NCI-H187 (cell line): ENCODE measurements at places on chromosomes 1 and 21.
A peak's percentile ranks its signal among the peaks of the same experiment; 100 is the strongest.

- no peak for DNase-seq
Measured at GRCh38 chr1:86706018-86706635, 1.8 kb downstream of the SH3GLB1 start.

DNA sequence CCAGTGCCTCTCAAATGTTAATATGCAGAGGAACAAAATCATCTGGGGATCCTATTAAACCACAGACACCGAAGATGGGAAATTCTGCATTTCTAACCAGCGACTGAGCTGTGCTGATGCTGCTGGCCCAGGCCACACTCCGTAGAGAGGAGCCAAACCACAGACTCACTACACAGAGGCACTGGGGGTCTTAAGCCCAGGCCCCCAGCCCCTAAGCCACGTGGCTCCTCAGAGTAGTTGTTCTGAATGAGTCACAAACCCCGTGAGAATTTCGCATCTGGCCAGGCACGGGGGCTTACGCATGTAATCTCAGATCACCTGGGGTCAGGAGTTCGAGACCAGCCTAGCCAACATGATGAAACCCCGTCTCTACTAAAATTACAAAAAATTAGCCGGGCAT lies 2.8 kb upstream of the CELA2A start:
- DNase-seq, result no peak

- DNase-seq, result no peak
Measured at GRCh38 chr1:108199201-108199691, 897 bp downstream of the SLC25A24 start.

- DNase-seq, result no peak
Measured at GRCh38 chr1:32249831-32250525, 1.1 kb upstream of the LCK start.

DNA sequence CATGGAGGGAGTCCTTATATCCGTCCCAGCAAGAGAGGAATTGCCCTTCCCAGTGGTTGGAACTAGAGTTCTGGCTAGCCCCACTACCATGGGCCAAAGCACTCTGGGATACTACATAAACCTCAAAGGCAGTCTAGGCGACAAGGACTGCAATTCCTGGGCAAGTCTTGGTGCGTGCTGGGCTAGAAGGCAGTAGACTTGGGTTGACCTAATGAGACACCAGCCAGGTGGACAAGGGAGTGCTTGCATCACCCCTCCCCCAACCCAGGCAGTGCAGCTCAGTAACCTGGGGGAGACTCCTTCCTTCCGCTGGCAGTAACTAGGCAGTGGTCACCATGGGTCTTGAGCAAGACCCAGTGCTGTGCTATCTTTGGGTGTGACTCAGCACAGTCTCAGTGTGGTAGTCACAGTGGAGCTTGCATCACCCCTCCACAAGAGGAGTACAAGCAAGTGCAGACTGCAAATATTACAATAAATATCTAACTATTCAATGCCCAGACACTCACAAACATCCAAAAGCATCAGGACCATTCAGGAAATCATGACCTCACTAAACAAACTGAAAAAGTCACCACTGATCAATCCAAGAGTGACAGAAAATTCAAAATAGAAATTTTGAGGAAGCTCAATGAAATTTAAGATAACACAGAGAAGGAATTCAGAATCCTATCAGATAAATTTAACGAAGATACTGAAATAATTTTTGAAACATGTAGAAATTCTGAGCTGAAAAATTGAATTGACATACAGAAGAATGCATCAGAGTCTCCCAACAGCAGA lies 84.7 kb upstream of the LYPLAL1 start:
- DNase-seq, result no peak

DNA sequence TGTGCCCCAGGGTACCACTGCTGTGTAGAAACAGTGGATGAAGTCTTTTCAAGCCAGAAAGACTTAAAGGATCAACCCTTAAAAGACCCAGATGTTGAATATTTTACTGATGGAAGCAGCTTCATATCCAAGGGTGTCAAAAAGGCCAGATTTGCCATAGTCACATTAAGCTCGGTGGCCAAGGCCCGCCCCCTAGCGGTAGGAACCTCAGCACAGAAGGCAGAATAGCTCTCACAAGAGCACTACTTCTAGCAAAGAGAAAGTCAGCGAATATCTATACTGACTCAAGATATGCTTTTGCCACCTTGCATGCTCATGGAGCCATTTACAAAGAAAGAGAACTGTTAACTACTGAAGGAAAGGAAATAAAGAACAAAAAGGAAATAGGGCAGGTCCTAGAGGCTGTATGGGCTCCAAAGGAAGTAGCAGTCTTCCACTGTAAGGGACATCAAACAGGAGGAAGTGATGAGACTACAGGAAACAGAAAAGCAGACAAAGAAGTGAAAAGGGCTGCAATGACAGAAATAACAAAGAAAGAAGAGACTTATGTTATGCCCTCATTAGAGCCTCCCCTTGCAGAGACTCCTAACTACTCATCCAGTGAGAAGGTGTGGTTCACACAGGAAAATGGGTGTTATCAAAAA lies 90.5 kb downstream of the LIPI start:
- DNase-seq, result peak; percentile 13

- no peak for DNase-seq
Measured at GRCh38 chr1:204524986-204525385, 8.8 kb downstream of the MDM4 start.

DNA sequence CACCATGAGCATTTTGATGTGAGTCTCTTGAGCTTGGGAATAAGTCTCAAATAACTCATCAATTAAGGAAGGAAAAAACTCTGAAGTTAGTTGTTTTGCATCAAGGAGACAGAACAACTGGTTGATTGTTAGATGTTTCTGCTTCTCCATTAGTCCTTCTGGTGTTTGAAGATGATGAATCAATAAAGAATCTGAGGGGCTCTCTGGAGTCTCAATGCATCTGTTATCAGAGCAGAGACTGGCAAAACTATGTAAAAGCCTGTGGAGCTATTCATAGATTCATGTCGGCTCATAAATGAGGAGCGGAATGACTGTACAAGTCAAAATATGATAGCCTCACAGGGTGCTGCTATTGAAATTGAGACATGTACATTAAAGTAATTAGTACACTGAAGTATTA lies 73.3 kb upstream of the ZC3H11B start:
- DNase-seq, result no peak

- DNase-seq, result no peak
Measured at GRCh38 chr1:186435336-186435735, 25.6 kb downstream of the PDC start.

DNA sequence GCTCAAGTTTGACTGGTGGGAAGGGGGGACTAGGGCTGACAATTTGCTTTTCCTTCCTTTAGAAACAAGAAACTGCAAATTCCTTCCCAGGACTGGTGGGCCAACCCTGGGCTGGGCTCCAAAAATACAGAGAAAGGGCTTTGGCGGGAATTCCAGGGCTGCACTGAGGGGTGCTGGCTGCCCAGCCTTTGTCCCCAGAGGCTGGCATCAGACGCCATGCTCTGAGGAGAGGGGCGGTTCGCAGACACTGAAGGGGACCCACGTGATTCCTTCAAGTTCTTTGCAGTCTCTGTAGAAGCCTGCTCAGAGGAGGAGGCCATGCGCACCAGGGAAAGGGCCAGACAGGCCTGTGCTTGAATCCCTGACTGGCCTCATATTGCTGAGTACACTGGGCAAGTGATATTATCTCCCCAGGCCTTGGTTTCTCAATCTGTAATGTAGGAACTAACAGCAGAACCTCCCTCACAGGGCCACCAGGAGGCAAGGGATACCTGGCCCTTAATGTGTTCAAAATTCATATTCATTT lies 119.5 kb downstream of the EPHB2 start:
- DNase-seq, result no peak

- no peak for DNase-seq
Measured at GRCh38 chr1:37133276-37134145, 99.2 kb upstream of the GRIK3 start.

DNA sequence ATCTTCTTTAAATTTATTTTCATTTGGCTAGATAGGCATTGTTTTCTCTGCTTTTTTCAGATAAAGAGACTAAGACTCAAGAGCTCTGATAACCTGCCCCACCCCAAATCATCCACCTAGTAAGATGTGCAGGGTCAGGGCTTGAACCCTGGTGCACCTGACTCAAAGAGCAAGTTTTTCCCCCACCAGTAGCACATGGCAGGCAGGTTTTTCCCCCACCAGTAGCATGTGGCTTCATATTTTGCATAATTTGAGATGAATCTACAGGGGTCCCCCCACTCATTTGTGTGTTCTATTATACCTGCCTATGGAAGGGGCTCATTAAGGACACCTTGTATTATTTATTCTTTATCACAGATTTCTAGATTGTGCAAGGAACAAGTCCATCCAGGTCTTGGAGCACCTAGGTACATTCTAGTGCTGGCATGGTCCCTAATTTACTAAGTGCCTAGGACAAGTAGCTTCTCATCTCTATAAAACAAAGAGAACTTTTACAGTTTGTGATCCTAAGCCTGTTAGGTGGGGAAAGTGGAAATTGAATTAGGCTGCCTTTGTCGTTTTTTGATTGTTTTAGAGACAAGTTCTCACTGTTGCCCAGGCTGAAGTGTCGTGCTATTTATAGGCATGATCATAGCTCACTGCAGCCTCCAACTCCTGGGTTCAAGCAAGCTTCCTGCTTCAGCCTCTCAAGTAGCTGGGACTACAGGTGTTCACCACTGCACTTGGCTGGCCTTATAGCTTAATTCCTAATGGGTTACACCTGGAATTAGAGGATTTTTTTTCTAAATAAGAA lies 13.2 kb upstream of the CTSE start:
- no peak for DNase-seq

DNA sequence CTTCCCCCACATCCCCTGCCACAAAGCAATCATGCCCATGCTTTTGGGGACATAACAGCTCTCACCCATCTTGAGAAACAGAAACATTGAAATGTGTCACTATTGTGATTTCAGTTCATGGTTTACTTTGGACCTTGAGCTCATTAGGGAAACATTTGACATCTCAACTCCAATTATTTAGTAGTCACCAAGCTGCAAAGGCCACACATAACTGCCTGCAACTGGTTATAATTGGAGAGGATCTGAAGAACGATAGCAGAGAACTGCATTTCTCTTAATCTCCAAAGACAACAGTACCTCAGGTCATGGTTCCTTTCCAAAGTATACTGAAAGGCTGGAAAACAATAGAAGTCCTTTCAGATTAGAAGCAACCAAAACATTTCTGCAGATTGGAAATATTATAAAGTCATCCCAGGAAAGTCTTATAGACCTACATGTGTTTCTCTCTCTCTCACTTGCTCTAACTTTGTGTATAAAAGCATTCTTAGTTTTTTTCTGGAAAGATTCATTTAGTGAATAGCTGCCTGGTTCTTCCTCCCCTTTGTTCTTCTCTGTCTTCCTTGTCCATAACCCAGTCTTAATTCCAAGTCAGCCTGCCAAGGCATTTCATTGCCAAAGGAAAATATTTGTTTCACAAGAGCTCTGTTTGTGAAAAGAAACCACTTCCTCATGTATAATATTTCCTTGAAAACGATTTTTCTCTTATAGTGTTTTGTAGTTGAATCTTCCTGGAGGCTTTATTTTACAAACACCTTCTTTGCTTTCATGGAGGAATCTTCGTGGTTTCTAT lies 426.8 kb downstream of the ADGRL2 start:
- no peak for DNase-seq

DNA sequence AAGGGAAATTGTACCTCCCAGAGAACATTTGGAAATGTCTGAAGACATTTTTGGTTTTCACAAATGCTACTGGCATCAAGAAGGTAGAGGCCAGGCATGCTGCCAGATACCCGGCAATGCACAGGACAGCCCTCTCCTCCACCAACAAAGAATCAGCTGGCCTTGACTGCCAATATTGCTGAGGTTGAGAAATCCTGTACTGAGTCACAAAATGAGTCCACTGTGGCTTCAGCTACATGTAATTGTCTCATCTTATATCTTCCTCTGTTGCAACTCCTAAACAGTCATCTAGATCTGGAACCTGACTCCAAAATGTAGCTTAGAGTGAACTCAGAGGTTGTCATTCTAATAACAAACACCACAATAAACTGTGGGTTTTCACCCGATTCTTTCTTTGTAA lies 327.5 kb upstream of the POGK start:
- no peak for DNase-seq

GRCh38 chr21:27584256-27584655 lies 617.4 kb upstream of the ADAMTS5 start:
- DNase-seq, result no peak

DNA sequence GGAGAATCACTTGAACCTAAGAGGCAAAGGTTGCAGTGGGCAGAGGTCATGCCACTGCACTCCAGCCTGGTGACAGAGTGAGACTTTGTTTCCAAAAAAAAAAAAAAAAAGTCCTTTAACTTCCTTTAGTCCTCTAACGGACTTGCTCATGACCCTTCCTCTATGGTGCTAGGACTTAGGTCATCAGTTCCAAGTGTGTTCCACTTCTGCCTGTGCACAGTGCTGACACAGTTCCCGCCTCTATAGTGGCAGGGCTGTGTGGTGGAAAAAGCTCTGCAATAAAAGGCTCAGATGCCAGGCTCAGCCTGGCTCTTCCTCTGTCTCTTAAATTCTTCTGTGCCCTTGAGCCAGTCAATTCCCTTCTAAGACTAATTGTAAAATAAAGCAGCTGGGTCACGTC lies 22.0 kb downstream of the CC2D1B start:
- DNase-seq, result no peak

GRCh38 chr1:54312796-54313316 lies 93.3 kb downstream of the SSBP3 start:
- DNase-seq, result no peak

DNA sequence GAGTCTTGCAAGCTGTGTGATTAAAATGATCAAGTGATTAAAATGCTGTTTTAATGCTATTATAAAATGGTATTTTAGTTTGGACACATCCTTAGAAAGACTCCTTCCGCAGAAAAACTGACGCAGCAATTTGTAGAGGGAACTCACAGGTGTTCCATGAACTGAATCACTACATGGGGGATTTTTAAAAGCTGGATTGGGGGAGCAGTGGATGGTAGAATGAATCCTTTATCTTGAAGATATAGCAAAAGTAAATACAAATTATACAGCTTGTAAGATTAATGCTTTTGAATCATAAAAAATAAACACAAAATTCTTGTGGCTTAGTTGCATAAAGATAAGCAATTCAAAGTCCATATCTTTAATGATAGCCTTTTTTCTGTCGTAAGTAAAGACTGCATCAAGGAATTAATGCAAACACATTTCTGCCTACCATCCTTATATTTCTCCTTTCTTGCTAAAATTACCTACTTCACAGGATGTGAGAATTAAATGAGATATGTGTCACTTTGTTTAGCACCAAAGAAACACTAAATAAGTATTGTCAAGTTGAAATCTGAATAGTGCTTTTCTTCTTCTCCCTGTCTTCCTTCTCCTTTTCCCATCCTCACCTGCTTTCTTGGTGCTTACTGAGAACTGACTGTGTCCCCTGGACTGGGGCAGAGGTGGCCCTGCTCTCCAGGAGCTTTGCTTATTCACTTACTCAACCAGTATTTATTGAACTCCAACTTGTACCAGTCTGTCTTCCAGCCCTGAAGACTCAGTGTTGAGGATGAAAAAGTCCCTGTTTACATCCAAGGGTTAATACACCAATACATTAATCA lies 61.5 kb upstream of the F3 start:
- no peak for DNase-seq

- no peak for DNase-seq
Measured at GRCh38 chr1:209707308-209707707, 2.7 kb downstream of the HSD11B1 start.
